GM12892 (cell line): ENCODE measurements at places on chromosomes 5 and 9.

DNA sequence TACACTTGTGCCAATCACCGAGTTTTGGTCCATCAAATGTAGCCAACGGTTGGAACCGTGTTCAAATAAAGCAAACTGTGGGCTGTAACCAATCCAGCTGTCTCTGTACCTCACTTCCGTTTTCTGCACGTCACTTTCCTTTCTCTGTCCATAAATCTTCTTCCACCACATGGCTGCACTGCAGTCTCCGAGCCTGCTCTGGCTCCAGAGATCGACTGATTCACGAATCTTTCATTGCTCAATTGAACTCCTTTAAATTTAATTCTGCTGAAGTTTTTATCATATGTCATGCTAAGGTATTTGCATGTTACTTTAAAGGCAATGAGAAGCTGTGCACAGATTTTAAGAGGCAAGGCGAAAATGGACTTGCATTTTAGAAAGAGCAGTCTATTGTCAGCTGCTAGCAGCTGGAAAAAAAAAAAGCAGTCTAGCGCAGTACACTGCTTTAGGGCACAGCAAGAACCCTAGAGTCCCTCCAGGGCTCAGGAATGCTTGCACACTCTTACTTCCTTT is 13.2 kb downstream of the TTC39B start:
- DNase-seq: no peak

DNA sequence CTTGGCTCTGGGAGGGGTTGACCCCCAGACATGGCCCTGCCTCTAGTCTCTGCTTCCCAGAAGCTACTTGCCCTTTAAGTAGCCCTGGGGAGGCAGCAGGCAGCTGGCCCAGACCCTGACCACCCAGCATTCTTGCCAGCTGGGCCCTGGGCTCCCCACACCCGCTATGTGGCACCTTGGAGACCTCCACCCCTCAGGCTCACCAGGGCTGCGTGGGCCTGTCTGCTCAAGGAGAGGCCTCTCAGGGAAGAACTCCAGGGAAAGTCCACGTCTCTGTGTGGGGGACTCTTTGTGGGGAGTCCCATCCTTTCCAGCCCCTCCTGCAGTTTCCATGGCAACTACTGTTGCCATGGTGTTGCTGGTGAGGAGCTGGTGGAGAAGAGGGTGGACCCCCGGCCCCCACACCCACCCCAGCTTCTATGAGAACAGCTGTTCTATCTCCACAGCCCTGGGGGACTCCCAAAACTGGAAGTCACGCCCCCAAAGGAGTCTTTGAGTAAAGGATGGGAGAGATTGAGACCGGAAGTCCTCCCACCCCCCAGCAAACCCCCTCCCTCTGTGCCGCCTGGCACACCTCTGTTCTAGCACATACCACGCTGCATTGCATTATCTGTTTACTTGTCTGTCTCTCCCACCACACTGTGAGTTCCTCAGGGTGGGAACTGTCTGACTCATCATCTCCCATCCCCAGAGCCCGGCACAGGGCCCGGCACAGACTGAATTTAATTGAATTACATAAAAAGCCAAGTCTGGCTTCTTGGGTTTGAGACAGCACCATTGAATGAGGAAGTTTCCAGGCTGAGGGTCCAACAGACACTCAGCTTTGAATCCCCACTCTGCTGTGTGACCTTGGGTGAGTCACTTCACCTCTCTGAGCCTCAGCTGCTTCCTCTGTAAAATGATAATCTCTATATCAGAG is 12.6 kb downstream of the DNM1 start:
- no peak for DNase-seq

- DNase-seq: no peak
Measured at GRCh38 chr9:122857815-122858214, 29.4 kb upstream of the PDCL start.

DNA sequence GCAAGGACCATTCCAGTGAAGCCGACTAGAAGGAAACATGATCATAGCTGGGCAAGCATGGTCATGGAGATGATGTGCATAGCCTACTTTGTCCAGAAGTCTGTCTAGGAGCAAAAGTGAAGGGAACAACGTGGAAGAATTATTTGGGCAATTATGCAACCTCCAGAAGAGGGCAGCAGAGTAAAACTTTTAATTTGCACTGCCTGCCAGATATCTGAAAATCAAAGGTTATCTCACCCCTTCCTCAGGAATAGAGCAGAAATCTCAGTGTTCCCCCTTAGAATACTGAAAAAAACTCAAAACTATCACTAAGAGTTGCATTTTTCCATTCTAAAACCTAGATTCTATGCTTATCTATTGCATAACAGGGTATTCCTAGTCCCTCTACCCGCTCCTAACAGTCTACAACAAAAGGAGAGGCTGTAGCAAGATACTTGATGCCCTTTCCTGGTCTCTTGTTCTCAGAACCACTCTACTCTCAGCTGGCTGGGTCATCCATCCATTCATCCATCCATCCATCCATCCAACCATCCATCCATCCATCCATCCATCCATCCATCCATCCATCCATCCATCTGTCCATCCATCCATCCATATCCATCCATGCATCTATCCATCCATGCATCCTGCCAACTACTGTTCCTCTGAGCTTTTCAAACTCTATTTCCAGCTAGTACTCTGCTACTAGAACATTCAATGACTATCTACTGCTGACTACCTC is 8.4 kb upstream of the SETD9 start:
- DNase-seq: no peak

DNA sequence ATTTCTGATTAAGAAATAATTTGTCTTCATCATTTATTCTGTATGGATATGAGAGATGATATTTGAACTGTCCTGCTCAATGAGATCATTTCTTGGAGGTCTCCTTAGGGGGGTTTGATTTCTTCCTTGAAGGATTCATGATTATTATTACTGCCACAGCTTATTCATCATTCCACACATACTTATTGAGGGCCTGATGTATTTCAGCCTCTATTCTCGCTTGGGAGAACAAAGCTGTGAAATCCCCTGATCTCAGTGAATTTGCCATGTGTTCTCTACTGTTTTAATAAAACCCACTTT is 36.9 kb downstream of the PARP8 start:
- DNase-seq: no peak

GRCh38 chr9:116061546-116062205 is 91.9 kb upstream of the PAPPA start:
- DNase-seq: no peak

DNA sequence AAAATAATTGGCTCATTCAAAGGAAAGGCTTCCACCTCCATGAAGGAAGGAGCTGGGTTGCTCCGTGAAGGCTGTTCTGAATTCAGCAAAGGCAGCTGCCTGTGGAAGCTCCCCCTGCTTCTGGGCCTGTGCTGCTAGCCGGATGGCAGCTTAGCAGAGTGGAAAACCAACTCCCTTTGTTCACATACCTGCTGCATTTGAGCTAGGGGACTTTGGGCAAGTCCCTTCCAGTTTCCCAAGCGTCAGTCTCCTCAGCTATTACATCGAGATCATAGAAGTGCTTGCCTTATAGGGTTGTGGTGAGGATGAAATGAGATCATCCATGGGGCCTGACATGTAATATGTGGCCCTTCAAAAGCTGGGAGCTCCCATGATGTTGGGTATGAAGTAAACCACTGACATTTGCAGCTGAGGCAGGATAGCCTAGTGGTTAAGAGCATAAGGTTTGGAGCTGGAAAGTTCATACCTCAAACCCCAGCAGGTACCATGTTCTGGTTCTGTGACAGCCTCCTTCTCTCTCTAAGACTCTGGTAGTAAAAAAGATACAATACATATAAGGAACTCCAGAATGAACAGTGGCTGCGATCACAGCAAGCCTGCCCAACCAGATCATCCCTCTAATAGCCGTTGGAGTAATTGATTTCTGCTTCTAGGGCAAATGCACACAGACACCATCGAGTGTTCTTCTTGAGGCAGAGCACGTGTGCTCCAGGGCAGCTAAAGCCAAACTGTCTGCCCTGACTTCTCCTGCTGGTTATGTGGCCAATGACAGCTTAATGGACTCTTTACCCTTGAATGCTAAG is 11.0 kb upstream of the DENND1A start:
- DNase-seq: no peak

DNA sequence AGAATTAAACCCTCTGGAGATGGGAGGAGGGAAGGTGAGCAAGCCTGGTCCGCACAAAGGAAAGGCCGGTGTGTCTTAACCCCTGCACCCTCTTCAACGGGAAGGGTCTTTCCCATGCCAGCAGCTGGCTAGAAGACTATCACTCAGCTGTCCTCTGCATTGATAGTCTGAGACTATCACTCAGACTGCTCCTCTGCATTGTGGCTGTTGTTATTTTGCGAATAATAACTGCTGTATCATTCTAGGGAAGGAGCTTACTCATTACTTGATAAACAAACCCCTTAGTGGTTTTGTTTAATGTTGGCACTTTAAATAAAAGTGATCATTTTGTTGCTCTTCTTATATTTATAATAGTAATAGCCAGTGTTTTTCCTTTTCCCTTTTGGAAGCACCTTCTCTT is 8.1 kb downstream of the TRIP13 start:
- no peak for DNase-seq

DNA sequence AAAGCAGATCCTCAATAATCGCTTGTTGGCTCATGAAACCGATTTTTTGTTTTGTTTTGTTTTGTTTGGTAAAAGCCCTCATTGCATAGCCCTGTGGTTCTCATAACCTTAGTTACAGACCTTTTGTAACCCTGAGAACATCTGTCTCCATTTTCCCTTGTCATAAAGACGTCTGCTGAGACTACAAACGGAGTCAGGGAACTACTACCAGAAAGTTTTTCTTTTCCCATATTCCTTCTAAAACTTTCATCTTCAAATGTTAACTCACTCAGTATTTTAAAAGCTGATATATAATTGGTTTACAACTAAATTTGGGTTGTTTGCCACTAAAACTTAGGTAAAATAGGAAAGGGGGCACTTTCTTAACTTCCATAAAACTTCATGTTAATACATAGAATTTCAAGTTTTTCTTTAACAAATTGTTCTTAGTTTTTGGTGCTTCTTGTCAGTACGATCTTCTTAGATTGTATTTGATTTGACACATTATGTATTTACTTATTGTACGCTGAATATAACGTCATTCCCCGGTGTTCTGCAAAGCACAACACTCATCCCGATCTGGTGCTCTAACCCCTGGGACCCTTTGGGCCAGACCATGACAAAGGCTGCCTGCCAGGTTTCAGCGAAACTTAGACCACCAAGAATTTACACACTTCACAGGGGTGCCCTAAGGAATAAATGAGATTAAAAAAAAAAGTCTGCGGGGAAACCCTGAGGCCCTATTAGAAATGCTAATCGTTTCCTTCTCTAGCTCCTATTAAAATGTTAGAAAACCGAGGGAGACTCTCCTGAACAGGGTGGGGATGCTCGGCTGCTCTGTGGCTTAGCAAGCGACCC is 1.1 kb upstream of the ANP32B start:
- no peak for DNase-seq

DNA sequence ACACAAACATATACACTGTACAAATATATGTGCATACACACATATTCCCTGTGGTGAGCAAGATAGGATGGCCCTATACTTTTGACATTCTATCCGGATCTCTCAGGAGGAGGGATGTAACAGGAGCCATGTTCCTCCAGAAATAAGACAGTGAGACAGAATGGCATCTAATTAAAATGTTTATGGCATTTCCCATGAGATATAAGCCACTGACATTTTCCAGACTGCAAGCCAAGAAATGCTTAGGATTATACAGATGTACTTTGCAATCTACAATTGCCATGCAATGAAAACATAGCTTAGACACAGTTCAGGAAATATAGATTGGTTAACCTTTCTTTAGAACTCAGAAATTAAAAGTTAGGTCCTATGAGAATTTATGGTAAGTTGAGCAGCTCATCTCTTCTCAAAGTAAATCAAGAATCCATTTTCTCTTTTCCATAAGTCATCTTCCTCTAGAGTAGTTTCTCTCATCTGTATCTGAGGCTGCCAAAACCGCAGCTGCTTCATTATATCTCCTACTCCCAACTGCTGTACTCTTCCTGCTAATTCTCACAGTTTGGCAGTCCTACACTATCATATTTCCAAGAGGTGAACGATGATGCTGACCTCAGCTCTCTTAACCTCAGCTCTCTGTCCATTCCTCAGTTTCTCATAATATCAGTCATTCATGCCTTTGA is 1719.1 kb downstream of the MAT2B start:
- no peak for DNase-seq

- no peak for DNase-seq
Measured at GRCh38 chr9:113580041-113580953, 116.8 kb downstream of the RGS3 start.

GRCh38 chr9:118595719-118596305 is 773.4 kb downstream of the BRINP1 start:
- no peak for DNase-seq

- no peak for DNase-seq
Measured at GRCh38 chr5:91069364-91069763, 313.8 kb downstream of the ARRDC3 start.

- DNase-seq: no peak
Measured at GRCh38 chr9:126442636-126443035, 116.0 kb downstream of the MVB12B start.

DNA sequence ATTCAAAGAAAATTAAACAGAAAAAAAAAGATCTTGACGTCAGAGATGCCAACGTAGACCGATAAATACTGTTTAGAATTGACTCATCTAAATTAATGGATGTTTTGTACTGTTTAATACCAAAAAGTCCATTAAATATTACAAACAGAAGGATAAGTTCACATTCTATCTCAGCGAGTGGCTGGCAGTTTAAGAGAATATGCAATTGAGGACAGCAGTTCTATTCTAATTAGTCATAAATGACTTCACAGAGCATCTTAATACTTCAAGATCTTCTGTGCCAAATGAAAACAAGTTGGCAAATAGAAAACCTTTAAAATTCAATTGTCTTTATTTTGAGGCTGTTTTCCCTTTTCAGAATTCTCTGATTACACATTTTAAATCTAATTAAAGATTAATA is 326.6 kb upstream of the NREP start:
- DNase-seq: no peak

DNA sequence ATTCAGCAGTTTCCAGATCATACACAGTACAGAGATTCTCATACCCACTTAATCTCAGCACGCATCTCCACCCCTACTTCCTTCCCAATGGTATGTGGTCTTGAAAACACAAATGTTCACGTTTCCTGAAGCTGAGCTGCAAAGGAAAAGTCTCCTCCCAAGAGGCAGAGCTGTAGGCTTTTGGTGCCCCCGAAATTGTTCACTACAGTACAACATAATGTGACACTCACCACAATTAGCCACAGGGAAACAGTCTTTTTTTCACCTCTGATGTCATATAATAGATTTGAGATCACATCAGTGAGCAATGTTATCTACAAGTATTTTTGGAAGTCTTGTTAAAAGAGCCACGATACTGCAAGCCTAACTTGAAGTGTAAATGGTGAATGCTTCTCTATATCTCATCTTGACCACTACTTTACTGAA is 40.2 kb downstream of the NFIB start:
- no peak for DNase-seq

- DNase-seq: no peak
Measured at GRCh38 chr5:111626473-111627148, 114.3 kb upstream of the STARD4 start.

- no peak for DNase-seq
Measured at GRCh38 chr5:123000731-123001130, 35.8 kb downstream of the PPIC start.

DNA sequence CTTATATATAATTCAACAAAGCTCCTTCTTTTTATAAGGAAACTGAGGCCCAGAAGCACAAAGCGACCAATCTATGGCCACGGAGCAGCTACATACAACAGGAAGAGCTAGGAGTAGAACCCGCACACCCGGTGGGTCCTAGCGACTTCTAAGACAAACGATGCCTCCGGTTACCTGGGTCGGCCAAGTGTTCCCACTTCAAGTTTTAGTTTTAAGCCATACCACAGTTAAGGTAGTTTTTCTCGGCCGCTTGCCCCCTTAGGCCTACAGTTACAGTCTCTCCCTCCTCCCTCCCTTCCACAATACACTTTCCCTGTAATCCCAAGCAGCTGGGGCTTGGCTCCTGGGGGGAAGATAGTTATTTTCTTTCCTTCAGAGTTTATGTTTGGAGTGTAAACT is 533 bp downstream of the SREK1IP1 start:
- DNase-seq: no peak
